Thoracic aorta (tissue), 2 donors: ENCODE measurements at places on chromosomes 5 and 9. TPM values are rescaled to one million over a fixed set of nuclear protein-coding genes. Genes with fewer than 3 reads are reported as not detected.

IRGM gene
- total RNA-seq = not detected

PCA3 gene
- total RNA-seq = not detected

SLC46A2 gene
- total RNA-seq = 2.0 TPM

PCDHGC5 gene
- total RNA-seq = 5.7 TPM
